Stimulated activated CD8-positive, alpha-beta memory T cell treated with anti-CD3 and anti-CD28 coated beads, Interleukin-15, amount 100 ng/mL, for 24 hours (primary cell): ENCODE measurements at places on chromosomes 4 and X.

DNA sequence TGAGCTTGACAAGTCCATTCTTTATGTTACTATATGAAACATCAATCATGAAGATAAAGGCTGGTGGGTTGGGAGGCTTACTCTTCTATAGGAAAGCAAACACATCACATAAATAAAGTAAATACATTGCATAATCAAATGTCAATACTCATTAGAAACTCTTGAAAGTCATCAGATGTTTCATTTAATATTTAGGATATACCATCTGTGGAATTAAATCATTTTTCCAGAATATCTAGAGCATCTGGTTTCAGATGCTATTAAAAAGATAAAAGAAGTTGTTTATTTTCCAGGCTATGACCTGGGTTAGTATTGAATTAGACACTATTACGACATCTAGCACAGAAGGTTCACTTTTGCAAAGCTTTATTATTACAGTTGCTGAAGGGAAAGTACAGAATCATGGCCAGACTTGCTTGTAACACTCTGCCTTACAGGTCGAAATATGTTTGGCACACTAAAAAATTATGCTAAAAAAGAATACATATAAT lies 72.6 kb downstream of the METTL14 start:
- DNase-seq, result no peak

- no peak for DNase-seq
Measured at GRCh38 chrX:85963736-85964135, 83.6 kb downstream of the CHM start.

GRCh38 chrX:55489314-55490009 lies at the start of gene USP51:
Gene USP51, minus strand, starts transcription at chrX:55489848. Its CDS starts 909 bp downstream, at chrX:55488939.
- DNase-seq, result no peak

GRCh38 chr4:84809946-84810345 lies 156.5 kb downstream of the WDFY3 start:
- DNase-seq, result no peak

DNA sequence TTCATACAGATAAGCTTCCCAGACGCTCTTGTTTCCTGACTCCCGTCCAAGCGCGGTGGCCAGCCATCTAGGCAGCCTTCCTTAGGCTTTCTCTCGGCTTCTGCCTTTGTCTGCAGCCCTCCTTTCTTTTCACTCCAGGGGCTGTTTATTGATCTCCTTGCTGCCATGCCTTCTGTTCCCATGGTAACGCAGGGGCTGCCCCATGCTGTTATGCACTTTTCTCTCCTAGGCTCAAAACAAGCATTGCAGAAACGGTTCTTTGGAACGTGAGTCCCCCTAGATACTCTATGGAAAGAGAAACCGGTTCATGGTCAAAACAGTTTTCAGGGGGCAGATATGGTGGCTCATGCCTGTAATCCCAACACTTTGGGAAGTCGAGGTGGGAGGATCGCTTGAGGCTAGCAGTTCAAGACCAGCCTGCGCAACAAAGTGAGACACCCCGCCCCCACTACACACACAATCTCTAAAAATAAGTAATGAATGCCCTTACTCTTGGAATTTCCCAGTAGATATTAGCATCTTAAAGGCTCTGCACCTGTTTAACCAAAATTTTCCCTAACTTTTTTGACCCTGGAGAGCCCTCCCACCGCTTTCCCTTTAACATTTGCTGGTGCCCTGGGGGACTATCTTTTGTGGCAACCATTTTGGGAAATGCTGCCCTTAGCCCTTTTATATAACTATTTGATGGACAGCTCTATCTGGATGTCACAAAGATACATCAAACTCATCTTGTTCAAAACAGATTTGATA lies 53.9 kb upstream of the ZNF157 start:
- no peak for DNase-seq
